ENCODE measurements at places on chromosomes 3 and 15.

DNA sequence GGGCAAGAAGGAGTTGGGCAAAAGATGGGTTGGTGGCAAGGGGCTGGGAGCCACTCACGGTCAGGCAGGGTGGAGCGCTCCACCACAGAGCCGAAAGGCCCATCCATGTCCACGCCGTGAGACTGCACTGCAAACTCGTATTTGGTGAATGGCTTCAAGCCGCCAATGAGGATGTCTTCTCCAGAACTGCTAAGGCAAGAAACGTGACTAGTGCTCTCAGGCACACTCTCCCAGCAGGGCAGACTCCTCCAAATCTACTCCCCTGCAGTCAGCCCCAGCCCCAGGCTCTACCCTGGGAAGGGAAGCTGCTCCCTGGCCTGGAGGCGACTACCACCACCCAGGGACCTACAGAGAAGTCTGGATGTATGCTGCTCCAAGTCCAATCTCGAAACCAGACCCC lies 11.4 kb upstream of the IGDCC3 start:
- DNase-seq, result no peak

DNA sequence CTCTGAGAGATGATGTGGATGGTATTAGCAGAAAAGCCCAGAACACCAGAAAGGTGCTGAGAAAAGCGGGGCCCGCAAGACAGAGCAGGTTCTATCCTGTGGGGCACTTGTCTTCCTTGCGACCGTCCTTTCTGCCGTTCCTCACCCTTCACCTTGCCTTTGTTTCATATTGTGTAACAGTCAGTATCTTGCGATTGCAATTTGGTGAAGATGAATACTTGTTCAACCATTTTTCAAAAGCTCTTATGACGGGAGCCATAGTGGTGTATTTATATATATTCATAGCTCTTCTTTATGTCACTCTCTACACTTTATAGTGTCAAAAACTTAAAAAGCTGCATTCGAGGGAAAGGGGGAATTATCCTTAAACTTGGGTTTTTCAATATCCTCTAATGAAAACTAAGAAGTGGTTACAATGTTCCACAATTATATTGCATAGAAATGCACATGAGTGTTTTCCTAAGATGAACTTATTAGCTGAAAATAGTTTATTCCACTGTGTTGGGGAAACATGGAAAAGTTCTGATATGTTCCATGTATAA lies 797 bp downstream of the MAP3K13 start:
- no peak for DNase-seq

DNA sequence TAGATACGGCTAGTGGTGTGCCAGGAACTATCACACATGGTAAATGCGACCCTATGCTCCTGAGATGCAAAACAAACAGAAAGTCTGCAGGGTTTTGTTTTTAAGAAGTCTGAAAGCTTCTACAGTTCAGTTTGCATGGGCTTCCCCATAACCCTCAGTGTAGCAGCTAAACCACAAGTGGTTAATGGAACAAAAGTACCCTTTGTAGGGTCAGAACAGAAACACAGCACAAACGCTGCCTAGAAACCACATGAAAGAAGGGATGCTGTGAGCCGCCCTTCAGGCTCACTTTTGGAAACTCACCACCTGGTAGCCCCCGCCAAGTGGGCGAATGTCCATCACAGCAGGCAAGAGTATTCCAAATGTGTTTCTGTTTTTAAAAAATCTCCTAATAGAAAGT lies 46.2 kb downstream of the CTDSPL start:
- DNase-seq, result no peak

DNA sequence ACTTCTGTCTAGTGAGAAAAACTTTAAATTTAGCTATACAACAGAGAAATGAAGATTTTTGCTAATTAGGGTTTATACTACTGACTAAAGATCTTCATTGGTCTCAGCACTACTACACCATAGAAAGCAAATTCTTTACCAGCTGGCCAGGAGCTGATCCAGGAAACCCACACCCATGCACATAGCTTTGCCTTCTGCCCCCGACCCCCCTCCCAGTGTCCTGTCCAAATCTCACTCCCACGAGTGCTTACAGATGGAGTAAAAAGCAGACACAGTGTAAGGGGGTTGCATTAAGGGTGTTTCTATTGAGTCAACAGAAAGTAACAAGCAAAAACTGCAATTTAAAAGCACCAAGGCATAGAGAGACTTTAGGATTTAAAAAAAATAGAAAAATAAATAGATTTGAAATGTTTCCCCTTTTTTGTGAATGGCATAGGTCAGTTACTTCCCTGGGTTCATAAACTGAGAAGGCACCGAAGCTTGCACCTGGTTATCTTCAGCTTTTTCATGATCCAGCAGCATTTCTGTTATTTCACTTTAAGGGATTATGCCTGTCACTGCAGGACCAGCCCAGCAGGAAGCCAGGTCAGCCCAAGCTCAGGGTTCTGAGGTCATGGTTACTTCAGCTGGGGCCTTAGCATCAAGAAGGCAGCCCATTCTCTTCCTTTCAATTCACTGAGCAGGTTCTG lies 124.3 kb downstream of the CTNNB1 start:
- DNase-seq, result no peak

- no peak for DNase-seq
These were observed 46.3 kb downstream of the CEMIP start for GRCh38 chr15:80825361-80826030.

DNA sequence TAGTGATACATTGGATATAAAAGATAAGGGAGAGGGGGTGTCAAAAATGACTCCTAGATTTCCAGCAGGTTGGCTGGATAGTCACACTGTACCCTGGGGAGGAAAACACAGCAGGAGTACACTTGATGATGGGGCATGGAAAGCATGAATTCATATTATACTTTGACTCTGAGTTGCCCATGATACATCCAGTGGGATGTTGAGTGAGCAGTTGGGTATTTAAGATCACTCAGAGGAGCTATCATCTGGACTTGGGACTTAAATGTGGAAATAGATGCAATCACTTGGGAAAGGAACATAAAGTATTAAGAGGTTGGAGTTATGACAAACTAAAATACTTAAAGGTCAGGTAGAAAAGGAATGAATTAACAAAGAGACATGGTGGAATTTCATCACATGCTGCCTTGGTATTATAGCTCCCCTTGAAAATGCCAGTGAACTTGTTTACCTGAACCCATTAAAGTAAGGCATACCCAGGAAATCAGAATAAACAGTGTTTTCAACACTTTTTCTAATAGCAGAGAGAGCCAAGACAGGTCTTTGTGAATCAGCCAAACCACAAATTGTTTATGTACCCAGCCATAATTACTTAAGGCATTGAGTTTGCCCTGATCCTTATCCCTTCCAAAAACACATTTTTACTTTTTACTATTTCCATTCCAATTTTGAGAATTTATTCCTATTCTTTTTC lies 49.9 kb upstream of the ABI3BP start:
- DNase-seq, result no peak

DNA sequence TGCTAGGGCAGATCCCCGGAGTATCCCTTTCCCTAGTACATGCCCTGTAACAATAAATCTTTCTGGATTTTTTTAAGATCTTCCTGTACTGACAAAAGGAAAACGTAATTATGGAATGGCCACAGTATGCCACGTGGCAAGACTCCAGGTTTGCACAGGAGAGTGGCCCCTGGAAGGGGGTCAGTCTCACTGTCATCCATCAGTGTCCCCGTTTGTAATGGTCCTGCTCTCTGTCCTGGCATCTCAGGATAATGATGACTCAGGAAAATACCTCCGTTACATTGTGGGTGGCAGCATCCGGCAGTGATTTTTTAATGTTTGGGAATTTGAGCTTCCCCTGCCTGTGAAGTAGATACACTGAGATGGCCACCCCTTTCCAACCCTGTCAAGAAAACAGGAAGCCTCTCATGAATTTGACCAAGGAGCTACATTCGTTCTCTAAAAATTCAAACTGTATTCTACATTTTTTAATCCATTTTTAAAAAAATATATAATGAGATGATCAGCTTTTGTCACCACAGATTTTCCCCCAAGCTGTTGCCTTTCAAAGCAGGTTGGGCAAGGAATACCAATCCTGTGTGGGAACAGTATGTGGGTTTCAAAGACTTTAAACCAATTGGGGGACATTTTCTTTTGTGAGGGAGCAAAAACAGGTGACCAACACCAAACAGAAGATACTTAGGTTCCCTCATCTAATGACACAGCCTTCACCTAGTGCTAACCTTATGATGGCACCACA lies 110.4 kb downstream of the C3orf70 start:
- no peak for DNase-seq

GRCh38 chr3:183818706-183819624 lies 6.4 kb downstream of the MAP6D1 start:
- no peak for DNase-seq

GRCh38 chr15:65484876-65485275 lies 32.6 kb downstream of the DPP8 start:
- DNase-seq, result no peak

DNA sequence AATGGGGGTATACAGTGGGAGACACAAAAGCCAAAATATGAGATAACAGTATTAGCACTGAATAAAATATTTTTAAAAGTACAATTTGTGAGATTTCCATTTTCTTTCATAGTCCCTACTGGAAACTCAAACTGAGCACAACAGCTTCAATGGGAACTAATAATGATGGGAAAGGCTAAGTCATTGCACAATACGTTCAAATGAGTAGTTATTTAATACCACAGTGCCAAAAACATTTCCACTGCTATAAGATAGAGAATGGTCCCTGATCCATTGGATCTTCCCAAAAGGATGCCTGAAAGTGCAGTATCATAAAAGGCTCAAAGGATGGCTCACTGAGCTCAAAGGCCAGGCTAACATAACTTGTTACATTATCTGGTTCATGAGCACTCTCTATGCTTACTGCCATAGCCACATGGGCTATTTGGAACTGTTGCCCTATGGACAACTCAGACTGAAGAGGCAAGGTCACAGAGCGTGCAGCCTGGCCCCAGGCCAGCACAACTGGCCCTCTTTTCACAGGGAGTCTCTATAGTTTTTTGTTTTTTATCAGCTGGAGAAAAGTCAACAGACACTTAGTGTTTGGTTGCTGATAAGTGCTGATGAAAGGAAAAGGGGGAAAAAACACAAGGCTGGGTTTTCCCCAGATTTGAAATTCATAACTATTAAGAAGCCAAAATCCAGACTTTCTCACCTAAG lies 54.1 kb upstream of the PPIB start:
- DNase-seq, result no peak

GRCh38 chr15:80445300-80446041 lies 41.3 kb downstream of the ARNT2 start:
- DNase-seq, result no peak

GRCh38 chr15:26773067-26773877 lies 406 bp upstream of the GABRB3 start:
- peak; percentile 43 for DNase-seq

DNA sequence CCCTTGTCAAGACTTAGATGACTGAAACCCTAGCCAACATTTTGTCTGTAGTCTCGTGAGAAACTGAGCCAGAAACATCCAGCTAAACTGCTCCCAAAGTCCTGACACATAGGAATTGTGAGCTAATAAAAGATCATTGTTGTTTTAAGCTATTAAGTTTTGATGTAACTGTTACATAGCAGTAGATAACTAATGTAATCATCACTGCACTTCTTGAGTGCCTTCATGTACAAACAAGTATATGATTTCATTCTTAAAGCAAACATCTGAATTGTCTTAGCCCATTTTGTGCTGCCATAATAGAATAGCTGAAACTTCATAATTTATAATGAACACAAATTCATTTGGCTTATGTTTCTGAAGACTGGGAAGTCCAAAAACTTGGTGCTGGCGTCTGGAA lies 87.3 kb downstream of the NSUN3 start:
- no peak for DNase-seq

- DNase-seq, result no peak
These were observed 56.6 kb downstream of the RLBP1 start for GRCh38 chr15:89164712-89165211.

GRCh38 chr15:55074431-55074830 lies 122.3 kb downstream of the RSL24D1 start:
- DNase-seq, result no peak

DNA sequence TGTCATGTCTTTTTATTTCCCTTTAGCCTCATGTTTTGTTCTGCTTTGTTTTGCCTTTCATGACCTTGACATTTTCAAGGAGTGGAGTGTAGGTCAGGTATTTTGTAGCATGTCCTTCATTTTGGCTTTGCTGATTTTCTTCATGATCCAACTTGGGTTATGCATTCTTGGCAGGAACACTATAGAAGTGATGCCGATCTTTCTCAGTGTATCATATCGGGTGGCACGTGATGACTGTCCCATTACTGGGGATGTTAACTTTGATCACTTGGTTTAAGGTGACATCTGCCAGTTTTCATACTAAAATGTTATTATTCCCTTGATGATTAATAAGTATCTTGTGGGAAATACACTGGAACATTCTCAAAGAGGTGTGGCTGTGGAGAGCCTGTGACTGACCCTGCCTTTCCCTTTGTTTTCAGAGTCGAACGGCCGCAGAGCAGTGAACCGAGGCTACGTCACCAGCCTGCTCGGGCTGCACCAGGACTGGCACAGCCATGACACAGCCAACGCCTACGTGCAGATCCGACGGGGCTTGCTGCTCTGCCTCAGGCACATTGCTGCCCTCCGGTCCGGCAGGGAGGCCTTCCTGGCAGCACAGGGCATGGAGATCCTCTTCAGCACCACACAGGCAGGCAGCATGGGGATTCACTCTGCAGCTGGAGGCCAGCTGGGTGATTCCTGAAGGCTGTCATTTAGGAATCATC lies 167.7 kb downstream of the AGBL1 start:
- no peak for DNase-seq

GRCh38 chr3:145055375-145056076 lies 1083.9 kb downstream of the DIPK2A start:
- no peak for DNase-seq

DNA sequence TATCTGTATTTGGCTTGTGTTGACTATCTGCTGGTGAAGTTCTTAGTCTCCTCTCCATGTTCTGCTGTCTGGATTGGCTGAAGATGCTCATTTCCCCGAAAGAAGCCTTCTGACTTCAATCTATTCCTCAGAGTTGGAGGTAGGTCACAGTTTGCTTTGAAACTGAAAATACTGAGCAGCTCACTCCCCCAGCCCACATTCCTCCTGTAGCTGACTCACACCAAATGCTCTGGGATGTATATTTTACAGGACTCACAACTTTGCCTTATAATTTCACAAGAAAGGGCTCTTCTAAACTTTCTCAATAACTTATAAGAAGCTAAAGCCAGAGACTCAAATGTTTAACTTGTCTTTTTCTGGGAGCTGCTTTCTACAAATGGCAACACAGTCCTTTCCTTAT lies 36.3 kb upstream of the SNX4 start:
- no peak for DNase-seq

DNA sequence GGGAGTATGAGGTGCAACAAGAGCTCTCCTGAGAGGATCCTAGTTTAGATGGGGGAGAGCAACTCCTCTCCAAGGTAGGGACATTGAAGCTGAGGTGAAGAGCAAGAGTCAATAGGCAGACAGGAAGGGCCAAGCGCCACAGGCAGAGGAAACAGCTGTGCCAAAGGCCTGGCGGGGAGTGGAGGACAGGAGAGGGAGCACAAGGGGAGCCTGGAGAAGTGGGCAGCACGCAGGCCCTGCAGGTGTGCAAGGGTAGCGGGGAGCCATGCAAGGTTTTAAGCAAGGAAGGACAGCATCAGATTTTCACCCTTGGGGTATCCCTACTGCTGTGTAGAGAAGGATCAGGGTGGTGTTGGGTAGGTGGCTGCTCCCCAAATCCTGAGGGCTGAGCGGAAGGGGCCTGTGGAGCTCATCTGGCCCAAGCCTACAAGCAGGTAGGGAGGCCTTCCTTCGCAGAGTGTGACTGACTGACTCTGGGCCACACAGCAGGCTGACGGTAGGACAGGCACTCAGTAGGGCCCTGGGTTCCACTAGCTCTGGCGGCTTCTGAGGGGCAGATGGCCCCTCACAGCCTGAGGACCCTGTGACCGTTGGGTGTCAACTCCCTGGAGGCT lies 13.3 kb downstream of the CHST13 start:
- DNase-seq, result no peak
